Adrenal gland (tissue), 19 donors: ENCODE measurements at places on chromosomes 2 and 18.
A peak's percentile ranks its signal among the peaks of the same experiment; 100 is the strongest.

GRCh38 chr2:30456106-30456505 is 9.1 kb downstream of the LCLAT1 start:
- no peak for DNase-seq

GRCh38 chr18:23779696-23780303 is 90.5 kb downstream of the LAMA3 start:
- no peak for DNase-seq

DNA sequence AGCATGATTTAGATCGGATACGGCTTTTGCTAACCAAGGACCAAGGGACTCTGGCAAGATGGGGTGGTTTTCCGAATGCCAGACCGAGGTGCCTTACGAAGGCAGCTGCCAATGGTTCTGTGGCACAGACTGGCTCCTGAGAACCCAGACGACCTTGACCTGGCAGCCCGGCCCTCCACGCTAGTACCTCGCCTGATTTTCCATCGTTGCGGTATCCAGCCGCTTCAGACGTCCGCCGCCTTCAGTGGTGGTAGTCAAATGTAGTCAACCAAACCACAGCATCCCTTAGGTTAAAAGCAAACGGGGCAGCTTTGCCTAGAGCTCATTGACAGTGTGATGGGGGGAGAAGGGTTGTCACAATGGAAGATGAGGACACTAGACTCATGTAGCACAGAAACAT is 42.6 kb downstream of the GBX2 start:
- DNase-seq, result no peak

DNA sequence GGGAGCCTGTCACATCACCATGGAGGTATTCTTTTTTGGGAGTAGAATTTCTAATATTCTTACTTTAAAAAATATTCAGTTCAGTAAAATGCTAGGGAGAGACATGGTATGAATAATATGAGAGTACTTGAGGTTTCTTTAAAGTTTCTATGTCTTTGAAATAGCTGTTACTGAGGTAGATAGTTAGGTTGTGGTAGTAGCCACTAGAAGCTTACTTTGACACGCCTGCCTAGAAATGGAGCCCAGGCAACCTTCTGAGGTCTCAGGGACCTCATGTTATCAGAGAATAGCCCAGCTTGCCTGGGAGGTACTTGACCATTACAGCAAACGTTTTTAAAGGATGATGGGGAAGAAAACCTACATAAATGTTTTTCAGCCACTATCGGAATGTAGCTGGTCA is 131.2 kb downstream of the AGPS start:
- no peak for DNase-seq

DNA sequence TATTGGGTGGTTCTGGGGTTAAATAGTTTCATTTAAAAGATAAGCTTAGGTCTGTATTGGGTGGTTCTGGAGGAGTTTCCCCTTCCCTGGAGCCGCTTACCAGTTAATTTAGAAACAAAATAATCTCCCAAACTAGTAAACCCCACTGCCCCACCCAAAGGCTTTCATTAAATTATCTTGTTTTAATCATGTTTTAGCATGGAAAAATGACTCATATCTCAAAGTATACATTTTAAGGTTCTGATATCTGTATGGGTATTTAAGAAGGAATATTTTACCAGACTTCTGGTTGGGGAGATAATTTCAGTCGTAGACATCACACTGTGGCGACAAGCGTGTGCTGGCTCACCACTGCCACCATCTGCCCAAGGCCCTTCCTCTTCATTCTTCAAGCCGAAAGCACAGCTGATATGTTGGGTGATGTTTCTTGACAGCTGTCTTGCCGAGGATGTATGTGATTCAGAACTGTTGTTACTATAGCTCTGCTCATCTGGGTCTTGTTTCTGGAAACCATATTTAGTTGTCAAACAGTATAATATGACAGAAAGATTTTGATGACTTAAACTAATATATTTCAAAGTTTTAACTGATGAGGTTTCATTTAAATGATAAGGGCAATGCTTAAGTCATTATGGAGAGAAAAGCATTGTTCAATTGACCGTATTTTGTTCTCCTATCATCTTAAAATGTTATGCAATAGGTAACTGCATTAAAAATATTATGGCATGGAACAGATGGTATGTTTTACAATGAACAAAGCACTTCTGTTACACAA is 5.1 kb downstream of the FIGLA start:
- peak; percentile 31 for DNase-seq

- no peak for DNase-seq
Measured at GRCh38 chr18:35983818-35984217, 11.3 kb downstream of the RMP24 start.

- DNase-seq, result no peak
Measured at GRCh38 chr2:145221032-145221431, 701.1 kb upstream of the ZEB2 start.
